ENCODE measurements at places on chromosomes 2 and 18.

DNA sequence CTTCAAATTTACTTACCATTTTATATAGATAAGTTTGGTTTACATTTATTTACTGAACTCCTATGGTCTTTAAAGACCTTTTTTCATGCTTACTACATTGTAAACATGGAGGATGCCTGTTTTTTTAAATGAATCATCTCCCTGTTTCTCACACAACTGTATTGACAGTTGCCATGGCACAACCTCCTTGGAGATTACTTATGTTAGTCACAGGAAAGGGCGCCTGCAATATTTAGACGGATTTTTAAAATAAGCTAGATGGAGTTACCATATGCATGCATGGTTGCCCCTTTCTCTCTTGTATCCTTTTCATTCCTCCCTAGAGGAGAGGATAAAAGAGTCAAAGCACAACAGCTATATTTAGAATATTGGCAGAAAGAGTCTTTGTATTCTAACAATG lies 34.8 kb upstream of the CCDC102B start:
- DNase-seq: no peak

DNA sequence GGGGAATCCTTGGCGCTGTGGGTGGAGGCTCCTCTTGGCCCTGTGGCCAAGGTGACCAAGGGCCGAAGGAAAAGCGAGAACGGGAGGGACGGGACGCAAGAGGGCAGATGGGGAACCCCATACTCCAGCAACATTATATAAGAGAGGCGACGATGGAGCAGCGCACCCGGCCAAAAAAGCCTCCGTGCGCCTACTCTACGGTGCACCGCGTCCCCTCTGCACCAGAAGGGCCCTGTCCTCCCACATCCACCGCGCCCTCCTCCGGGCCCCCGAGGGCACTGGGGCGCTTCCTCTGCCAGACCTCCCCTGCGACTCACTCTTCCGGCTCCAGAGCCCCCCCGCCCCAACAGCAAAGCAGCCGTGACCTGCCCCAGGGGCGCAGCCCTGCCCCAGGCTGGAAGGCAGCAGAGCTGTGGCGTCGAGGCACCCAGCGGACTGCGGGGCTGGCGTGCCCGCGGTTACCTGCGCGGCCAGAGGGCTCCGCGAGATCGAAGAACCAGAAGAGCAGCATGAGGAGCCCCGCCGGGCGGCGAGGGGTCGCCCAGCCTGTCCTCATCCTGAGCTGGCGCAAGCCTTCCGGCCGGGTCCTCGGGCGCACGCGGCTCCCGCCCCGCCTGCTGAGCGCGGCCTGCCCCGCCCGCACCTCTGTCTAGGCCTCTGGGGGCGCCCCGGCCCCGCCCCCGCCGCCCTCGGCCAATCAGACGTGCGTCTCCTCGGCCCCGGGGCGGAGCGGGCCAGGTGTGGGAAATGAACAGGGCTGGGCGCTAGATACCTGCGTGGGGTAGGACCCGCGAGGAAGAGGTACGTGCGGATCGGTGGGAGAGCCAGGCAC lies 106.3 kb upstream of the CD302 start:
- DNase-seq: no peak

DNA sequence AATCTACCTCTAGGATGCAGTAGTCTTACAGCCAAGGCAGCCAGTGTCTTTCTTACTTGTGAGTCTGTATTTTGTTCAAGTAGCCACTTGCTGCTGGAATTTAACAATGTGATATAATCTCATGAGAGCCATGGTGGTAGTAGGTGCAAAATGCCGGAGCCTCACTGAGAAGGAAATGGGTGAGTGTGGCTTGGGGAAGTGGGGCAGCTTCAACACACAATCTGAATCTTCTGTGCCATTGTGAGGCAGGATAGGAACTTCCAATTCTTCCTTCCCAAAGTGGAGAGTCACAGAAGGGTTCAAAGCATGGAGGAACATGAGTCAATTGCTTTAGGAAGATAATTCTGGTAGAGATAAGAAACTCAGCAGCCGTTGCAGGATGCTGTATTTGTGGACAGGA lies 158.7 kb upstream of the APCDD1 start:
- no peak for DNase-seq

- no peak for DNase-seq
Observed at GRCh38 chr2:36376319-36376765, 20.8 kb downstream of the CRIM1 start.

DNA sequence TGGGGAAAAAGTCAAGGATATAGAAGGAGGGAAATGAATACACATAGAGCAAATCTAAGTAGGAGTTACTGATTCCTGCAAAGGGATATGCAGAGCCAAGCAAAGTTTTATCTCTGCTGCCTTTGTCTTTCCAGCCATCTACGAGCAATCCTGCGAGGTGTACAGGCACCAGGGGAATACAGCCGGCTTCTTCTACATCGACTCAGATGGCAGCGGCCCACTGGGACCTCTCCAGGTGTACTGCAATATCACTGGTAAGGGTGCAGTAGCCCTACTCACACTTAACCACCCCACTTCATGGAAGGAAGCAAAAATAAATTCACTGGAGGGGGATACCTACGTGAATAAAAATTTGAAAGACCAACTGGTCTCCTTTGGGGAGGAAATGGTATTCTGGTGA lies 584.6 kb downstream of the CNTNAP5 start:
- DNase-seq: no peak

DNA sequence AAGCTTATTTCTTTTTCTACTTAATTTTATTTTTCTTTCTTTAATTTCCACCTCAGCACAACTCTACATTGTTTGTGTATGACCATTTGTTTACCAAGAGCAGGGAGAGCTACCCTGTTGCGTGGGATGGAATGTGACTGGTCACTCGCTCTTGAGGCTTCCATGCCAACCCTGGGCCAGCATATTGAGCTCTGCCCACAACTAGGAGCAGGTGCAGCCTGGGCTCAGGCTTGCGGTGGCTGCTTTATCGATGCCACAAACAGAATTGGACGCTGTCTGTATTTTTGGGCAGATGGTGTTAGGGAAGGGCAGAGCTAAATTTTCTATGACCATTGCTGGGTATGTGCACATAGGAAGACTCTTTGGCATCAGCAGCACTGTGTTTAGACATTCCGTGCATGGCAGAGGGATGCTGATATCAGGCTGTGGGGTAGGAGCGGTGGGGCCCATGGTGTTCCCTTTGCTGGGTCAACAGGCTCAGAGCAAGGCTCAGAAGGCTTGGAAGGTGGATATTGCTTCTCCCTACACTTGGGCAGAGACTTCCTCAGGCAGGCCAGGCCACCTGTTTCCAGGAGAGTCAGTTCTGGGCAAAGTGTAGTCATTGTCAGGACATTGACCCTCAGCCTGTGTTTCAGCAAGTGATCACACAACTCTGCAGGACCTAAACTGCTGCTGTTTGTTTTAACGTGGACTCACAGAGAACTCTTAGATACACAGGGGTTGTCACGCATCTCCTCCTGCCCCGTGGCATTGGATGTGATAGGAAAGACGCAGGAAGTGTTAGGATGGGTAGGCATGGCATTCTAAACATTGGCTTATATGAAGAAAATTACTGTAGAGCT lies 40.2 kb downstream of the TMEM182 start:
- DNase-seq: no peak

- no peak for DNase-seq
Observed at GRCh38 chr2:82731824-82732223, 1727.3 kb downstream of the SUCLG1 start.

DNA sequence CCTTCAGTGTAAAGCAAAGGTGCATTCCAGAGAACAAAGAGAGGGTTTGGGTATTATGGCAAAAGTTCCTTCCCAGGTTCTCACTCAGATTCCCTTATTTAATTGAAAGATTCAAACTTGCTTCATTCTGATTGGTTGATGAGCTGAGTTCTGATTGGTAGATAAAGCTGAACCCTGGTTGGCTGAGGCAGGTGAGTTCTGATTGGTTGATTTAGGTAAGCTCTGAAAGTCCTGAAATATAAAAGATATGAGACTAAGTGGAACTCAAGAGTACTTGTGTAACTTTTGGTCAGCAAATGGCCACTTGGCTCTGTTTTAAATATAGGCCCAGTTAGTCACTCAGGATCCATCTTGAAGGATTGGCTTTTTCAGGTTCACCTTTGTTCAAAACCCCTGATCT lies 99.8 kb upstream of the FBXO11 start:
- DNase-seq: no peak

- no peak for DNase-seq
Observed at GRCh38 chr2:197196541-197197180, 113.9 kb downstream of the ANKRD44 start.

GRCh38 chr2:221064880-221065279 lies 507.2 kb downstream of the EPHA4 start:
- DNase-seq: no peak

- no peak for DNase-seq
Observed at GRCh38 chr2:47225061-47225783, 70.1 kb upstream of the STPG4 start.

DNA sequence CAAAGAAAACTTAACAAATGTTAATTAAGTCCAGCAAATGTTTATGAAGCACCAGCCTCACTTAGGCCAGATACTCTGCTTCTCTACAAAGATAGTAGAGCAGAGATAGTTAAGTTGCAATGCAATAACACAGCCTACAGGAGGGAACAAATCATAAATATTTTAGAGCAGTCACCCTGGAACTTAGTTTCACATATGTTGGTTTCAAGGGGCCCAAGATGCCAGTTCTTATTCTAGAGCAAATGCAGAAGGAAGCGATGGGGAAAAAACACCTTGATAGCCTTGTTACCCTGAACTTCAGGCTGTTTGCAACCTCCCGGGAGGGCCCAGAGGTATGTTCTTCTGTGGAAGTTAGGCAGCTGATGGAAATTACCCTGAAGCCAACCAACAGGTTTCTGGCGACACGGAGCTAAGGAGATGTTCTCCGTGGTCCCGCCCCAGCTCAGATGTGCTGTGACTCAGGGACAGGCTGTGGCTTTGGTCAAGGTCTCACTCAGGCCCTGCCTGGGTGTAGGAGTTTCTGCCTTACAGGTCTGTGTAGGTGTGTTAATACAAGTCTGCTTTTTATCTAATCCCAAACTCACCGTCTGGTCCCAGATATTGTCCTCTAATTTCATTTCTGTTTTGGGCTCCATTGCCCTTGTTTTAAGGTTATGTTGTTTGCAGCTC lies 3.8 kb downstream of the CTIF start:
- no peak for DNase-seq

- DNase-seq: no peak
Observed at GRCh38 chr2:47738331-47738730, 44.6 kb upstream of the MSH6 start.

GRCh38 chr2:71897836-71898235 lies 249.8 kb downstream of the CYP26B1 start:
- DNase-seq: no peak

DNA sequence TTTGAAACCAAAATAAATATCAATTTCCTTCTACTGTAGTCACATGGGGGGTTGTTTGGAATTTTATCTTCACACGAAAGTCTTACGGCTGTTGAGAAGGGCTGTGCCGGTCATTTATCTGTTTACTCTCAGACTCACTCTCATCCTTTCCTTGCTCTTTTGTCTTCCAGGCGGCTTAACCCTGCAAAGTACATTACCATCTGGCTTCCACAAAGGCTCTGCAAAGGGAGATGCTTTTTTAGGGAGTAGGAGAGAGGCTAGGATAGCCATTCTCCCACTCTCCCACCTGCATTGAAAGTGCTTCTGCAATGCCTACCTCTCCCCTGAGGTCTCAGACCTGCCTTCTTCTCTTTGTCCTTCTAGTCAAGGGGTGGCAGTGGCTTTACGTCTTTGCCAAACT lies 247.6 kb downstream of the MEIS1 start:
- no peak for DNase-seq

DNA sequence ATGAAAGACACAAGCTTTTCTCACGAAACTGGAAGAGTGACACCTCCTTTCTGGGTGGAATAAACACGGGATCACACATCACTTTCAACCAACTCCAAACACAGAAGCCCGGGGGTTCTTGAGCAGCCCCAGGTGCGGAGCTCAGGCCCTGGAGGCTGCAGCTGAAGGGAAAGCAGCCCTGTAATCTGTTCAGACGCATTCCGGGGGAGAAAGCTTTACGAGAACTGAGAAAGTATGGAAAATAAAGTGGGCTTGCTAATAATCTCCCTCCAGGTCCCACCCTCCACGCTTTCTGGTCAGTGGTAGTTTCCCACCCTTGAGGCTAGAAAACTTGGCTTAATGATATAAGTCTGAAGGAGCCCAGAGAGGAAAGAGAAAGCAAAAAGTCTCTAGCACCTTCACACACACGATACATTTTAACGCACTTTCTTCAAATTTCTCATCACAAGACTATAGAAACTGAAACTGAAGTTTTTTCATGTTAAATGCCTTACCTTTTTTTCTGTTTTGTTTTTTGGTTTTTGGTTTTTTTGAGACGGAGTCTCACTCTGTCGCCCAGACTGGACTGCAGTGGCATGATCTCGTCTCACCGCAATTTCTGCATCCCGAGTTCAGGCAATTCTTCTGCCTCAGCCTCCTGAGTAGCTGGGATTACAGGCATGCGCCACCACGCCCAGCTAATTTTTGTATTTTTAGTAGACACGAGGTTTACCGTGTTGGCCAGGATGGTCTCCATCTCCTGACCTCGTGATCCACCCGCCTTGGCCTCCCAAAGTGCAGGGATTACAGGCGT lies 141.3 kb downstream of the AFF3 start:
- no peak for DNase-seq

GRCh38 chr18:44630118-44630517 lies 50.6 kb upstream of the SETBP1 start:
- no peak for DNase-seq

GRCh38 chr2:206920951-206921350 lies 18.4 kb upstream of the CPO start:
- no peak for DNase-seq

DNA sequence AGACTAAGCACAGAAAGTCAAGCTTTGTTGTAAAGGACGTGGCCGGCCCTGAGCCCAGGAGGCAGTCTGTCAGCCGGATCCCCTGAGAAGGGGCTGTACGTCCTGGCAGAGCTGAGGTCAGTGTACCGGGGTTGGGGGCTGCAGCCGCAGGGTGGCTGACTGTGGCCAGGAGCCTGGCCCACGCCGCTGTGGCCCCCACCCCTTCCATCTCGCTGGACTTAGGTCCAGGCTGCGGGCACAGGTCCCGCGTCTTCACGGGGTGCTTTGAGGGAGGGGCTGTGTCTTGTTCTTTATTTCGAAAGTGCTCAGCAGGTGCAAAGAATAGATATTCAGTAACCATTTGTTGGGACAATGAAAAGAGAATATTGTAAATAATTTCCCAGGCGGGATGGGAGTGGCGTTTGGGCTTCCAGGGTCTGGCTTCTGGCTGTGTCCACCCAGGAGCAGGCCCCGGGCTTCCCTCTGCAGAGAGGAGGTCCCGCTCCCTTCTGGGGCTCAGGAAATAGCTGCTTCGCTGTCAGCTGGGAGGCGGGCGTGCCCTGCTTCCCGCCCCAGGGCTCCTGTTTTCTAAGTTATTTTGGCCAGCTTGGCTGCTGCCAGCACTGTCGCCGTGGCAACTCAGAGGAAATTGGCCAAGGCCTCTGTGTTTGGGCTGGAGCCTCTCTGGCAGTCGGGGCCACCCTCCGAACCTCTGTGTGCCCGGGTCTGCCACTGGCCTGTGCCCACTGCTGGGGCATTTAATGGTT lies 7.4 kb downstream of the NFATC1 start:
- no peak for DNase-seq

- no peak for DNase-seq
Observed at GRCh38 chr2:58720770-58721697, 479.9 kb upstream of the FANCL start.

- no peak for DNase-seq
Observed at GRCh38 chr2:106037932-106038331, 156.2 kb downstream of the UXS1 start.
